ENCODE measurements at places on chromosomes 13 and 19. TPM values are rescaled to one million over a fixed set of nuclear protein-coding genes. Genes with fewer than 3 reads are reported as not detected.
A peak's percentile ranks its signal among the peaks of the same experiment; 100 is the strongest.

S1PR5 gene
- total RNA-seq, result 16.1 TPM

PDCD5 gene
- total RNA-seq, result 73.7 TPM

MIA gene
- total RNA-seq, result not detected

ZNF816 gene
- total RNA-seq, result 22.2 TPM

LILRA6 gene
- total RNA-seq, result not detected

STAP2 gene
- 14.2 TPM for total RNA-seq

CFAP97D2 gene
- not detected for total RNA-seq

CEACAM16 gene
- not detected for total RNA-seq

ZNF578 gene
- total RNA-seq, result 16.8 TPM

DNA sequence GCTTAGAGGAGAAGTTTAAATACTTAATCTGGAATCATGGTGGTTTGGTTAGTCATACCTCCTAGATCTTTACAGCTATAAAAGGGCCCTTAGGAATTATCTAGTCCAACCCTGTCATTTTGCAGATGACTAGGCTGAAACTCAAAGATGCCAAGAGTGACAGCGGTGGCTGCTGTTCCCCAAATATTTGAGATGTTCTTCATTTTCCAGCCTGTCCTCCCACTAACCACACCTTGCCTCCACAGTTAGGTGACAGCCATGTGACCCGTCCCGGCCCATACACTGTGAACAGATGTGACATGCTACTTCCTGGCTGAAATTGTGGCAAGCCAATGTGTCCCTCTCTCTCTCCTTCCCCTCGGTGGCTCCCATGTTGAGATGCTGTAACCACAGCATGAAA, 225.5 kb upstream of the IPO5 start:
- DNase-seq, result no peak

DNA sequence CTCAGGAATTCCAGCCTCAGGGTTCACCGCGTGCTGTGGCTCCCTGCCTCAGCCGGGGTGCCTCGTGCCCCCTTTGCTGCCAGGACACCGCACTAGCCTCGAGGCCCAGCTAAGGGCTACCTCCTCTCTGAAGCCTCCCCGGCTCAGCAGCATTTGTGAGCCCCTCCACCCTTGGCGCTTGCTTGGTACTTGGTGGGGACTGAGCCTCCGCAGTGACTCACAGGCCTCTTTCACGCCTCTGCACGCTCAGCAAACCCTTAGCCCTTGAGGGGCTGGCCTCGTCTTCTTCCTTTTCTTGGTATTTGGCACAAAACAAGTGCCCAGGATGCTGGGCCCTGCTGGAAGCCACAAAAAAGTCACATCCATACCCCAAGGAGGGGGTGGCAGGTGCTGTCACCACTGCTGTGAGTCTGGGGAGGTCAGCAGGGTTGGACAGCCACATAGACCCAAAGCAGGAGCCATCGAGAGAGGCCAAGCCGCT, 85.4 kb upstream of the TM9SF2 start:
- DNase-seq, result no peak

DNA sequence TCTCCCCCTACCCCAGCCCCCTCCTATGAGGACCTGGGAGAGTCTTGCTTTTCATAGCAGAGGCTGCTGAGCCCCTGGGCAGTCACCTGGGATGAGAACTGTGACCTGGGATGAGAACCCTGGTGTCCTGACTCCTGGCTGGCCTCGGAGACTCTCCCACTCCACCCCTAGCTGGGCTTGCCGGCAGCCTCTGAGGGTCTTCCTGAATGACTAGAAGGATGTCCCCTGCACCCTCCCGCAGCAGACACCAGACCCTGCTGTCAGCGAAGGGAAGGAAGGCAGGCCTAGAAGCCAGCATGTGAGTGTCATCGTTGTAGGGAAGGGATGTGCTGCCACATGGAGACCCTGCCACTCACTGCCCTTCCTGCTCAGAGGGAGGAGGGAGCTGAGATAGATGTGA, 203.4 kb upstream of the ZNF536 start:
- DNase-seq, result peak; percentile 12

- DNase-seq, result peak; percentile 35
These were observed 8.4 kb downstream of the CD22 start for GRCh38 chr19:35337097-35337983.

DNA sequence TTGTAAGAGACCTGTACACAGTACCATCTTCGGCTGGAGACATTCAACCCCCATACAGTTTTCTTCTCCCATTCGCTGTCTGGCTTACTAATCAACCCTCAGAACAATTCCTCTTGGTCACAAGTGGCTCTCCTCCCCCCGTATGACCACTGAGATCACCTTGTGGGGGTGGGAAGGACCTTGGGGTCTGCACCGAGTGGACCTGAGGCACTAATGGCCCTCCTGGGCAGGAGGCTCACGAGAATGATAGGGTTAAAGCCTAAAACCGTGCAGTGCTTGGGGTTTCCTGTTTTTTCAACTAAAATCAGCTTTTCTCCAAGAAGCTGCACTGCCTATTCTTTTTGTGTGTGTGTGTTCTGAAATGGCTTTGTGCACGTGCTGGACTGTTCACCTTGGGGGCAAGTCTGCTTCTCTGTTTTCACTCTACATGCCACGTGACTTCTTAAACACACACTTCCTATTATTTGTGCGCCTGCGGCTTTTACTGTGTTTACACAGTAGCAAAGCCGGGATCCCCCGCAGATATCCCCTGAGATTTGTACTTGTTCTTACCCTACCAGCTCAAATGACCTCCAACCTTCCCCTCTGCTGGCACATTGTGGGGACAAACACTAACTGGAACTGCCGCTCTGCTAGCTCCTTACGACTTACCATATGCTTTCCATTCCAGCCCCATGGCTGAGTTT, 12.3 kb downstream of the RBM26 start:
- no peak for DNase-seq

DNA sequence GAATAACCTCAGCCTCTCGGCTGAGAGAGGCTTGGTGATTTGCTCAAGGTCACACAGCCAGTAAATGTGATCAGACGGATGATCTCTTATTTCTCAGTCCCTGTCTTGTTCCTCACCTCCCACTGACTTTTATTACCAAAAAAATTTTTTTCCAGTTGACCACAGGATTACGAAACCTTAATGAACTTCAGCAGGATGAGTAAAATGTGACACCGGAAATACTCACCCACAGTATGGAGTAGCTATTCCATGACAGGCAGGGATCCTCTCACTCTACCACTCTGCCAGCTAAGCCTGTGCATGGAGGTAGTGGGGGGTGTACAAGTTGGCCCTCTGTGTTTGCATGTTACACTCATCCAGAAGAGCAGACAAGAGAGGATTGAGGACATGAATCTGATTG, 916.4 kb downstream of the UQCRFS1 start:
- DNase-seq, result no peak

DNA sequence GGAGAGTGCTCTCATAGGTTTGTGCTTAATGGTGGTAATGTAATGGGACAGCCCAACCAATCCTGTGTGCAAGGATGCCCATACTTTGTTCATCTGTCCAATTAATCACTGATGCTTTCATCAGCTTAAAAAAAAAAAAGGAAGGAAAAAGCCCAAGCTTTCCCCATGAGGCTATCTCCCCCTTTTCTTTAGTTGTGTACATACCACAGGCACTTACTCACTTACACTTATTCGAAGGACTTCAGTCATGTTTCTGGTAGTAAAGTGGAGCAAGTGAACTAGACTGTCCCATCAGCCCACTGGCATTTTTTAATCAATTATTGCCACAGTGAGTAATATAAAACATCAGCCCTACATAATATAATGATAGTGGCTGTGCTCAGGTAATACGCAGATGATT, 183.5 kb upstream of the UFM1 start:
- DNase-seq, result no peak

DNA sequence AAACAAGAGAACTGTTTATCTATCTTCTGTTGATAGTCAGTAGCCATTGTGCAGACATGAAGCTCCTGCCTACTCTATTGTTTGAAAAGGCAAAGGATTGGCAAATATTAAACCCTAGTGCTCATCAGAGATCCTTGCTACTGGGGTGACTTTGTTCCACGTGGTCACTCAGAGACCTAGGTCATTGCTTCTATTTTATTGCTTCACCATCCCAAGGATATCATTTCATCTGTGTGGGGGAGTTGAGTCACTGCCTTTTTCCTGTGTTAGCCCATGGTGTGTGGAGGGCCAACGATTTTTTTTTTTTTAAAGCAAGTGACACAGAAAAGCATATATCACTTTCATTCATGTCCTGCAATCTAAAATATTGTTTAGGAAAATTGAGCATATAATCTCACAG, 254.1 kb upstream of the RXFP2 start:
- no peak for DNase-seq

DNA sequence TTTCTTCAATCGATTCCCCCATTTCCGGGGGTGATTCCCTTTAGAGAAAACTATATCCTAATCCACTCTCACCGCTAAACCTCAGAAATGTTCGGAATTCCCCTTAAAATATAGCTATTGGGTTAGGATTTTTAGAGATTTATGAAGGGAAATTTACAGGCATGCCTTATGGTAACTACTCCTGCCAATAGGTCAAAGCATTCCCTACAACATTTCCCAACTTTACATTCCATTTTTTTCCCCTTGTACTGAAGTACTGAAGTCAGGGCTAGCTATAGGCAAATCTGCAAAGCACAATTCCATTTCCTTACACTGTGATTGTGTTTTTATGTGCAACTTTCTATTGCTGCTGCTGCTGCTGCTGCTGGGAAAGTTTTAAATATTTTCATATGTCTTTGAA, 2.1 kb downstream of the EDNRB start:
- DNase-seq, result no peak

GRCh38 chr19:35030257-35031071, at the start of gene SCN1B:
SCN1B (plus strand) TSS chr19:35030470; CDS start chr19:35030821, 351 bp downstream.
- peak; percentile 97 for DNase-seq

DNA sequence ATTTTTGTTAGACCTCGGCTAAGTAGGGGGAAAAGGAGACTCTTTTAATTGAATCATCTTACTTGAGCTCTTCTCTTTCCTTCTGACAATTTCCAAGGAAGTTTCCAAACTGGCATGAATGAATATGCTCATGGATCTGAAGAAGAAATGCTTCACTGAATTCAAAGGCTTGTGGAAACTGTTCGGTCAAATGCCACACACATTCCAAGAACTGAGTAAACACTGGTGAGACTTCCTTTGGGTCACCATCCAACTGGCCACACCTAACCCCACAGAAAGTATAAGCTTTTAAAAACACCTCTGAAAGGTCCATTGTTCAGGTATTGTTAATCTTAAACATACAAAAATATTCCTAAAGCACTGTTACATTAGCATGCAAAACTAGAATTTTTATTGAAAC, 33.6 kb downstream of the MTMR6 start:
- no peak for DNase-seq

DNA sequence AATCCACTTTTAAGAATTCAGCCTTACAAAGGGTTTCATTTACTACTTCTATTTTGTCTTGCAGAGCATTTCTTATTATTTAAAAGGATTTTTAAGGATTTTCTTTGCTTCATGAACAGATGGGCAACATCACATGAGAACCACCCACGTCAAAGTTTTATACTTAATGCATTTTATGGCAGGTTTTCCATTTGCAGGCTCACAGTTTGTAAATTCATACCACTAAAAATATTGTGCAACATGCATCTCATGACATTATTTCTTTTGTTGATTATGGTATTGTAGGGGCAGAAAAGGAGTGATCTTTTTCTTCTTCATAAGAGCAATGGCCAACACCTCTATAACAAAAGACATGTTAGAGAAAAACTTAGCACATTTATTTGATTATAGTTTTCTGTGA, 554.0 kb upstream of the SPRY2 start:
- DNase-seq, result no peak

DNA sequence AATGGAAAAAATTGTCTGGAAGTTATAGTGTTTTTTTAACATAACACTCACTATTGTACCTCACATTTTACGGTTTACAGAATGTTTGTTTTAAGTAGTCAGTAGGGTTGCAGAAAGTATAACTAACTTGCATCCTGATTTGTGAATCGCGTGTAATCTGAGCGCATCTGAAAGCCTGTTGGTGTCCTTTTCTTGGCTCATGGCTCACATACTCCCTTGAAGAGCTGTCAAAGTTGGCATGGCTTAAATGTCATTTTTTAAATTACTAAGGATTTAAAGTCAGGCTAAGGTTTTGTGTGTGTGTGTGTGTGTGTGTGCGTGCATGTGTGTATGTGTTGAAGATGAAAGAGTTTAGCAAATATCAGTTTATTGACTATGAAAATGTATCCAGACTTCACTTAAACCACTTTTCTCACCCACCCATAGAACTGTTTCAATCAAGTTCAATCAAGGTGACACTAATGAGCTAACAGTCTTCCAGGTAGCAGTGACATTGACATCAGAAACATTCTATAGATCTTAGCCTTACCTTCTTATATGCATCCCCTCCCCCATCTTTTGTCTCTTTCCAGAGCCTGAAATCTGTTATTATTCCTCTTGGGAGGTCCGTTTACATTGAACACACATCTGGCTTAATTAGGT, 480.4 kb upstream of the SGCG start:
- no peak for DNase-seq

GRCh38 chr13:109204657-109205056, 575.2 kb downstream of the MYO16 start:
- DNase-seq, result no peak

DNA sequence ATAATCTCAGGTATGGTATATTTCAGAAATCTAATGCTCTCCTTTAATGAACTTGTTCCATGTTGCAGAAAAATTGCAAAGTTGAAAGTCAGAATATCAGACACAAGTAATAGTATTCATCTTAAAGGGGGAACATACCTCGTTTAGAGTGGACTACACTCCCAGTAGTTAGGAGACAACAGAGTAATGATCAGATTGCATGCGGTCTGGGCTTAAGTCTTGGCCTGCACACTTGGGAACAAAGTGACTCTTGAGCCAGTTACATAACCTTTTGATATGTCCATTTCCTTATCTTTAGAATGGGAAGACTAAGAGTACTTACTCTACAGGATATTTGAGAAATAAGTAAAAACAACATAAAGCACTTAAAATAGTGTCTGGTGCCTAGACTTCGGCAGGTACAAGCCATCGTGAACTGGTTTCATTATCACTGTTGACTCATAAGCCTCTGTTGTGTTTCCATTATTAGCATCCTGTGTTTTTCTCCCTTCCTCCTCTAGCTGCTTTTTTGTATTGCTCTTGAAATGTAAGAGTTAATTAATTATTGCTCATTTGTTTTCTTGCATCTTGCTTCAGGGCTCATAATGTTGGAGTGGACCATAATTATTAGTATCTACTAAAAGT, 53.0 kb downstream of the DPY19L3 start:
- DNase-seq, result no peak

- DNase-seq, result no peak
These were observed 13.6 kb upstream of the GALP start for GRCh38 chr19:56162258-56162657.

GRCh38 chr13:26971990-26972887, 199.4 kb downstream of the USP12 start:
- DNase-seq, result peak; percentile 76

GRCh38 chr13:93982179-93982918, 497.1 kb downstream of the DCT start:
- no peak for DNase-seq

Measured in H7 (cell line).